ENCODE measurements at places on chromosomes 2 and 18. TPM values are rescaled to one million over a fixed set of nuclear protein-coding genes. Genes with fewer than 3 reads are reported as not detected.

- H3K36me3 ChIP-seq, result no peaks in the 10 kb centered on the region
- DNase-seq, result peak; percentile 12
- no peak overlapping the region for H3K4me3 ChIP-seq
- H3K27me3 ChIP-seq, result 0 out of 2 replicates have a peak, but pooled peaks cover 5% of the 10 kb centered on the region
Observed at GRCh38 chr2:81901017-81901416, 1596.5 kb upstream of the LRRTM1 start.

DNA sequence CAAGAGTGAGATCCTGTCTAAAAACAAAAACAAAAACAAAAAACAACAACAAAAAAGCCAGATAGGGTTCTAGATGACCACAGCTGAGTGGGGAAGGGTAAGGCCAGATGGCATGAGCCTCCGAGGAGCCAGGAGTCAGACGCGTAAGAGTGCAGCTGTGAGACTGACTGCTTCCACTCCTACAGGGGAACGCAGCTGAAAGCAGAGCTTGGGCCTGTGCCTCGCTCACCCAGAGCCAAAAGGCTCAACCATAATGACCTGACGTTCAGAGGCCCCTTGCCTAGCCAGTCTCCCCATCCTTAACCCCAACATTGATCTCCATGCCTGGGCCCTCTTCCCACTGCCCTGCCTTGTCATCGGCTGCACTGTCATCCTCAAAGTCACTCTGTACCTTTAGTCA, 26.5 kb upstream of the NCL start:
- no peaks in the 10 kb centered on the region for H3K4me1 ChIP-seq
- no peak overlapping the region for H3K27ac ChIP-seq
- DNase-seq, result no peak
- no peaks in the 10 kb centered on the region for H3K27me3 ChIP-seq
- H3K36me3 ChIP-seq, result no peaks in the 10 kb centered on the region
- no peak overlapping the region for H3K4me3 ChIP-seq

DNA sequence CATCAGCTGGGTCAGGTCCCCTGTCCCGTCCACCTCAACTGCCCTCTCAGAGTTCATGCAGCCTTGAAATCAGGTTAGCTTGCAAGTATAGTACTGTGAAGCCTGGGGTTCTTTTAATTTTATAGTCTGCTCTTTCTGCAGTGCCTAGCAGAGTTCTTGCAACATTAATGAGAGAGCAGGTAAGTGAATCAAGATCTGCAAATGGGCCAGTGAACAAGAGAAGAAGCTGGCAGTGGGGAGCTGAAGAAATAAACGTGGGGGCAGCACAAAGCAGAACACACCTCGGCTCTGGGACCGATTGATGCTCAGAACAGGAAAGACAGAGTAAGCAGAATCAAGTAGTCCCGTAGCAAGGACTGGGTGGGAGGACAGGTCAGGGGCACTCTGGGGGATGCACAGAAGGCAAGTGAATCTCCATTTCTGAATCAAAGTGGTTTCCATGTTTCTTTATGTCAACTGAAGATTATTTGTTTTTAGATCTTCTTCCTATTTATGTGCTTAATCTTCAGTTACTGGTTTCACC, 675.5 kb downstream of the RNF144A start:
- H3K36me3 ChIP-seq, result no peaks in the 10 kb centered on the region
- no peak overlapping the region for H3K27ac ChIP-seq
- DNase-seq, result no peak
- H3K4me3 ChIP-seq, result no peak overlapping the region

- H3K4me1 ChIP-seq, result peaks cover 5% of the 10 kb centered on the region
- peak; percentile 77 for DNase-seq
- no peaks in the 10 kb centered on the region for H3K27me3 ChIP-seq
- H3K36me3 ChIP-seq, result no peaks in the 10 kb centered on the region
- no peak overlapping the region for H3K27ac ChIP-seq
Observed at GRCh38 chr2:86807468-86808275, 17.0 kb upstream of the CD8A start.

DNA sequence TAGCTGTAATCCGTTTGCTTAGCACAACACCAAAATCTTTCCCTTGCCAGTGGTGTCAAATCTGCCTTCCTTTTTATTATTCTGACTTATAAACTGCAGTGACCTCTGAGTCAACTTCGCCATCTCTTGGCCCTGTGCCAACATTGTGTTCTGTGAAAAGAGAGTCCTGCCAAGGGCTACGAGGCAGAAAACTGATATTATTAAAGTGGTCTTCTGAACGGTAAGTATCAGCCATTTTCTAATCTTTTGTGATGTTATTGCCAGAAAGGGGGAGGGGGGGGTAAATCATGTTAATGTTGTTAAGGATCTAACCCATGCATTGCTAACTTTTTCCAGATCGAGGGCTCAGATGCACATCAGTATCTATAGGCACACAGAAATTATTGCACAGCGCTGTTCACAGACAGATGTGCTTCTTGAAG, 121.5 kb upstream of the LTBP1 start:
- peaks cover 13% of the 10 kb centered on the region for H3K4me1 ChIP-seq
- H3K36me3 ChIP-seq, result no peaks in the 10 kb centered on the region
- 0 out of 2 replicates have a peak overlapping the region, but pooled peaks have one; percentile 1 for H3K4me3 ChIP-seq
- H3K27me3 ChIP-seq, result no peaks in the 10 kb centered on the region
- peak; percentile 74 for DNase-seq
- no peak overlapping the region for H3K27ac ChIP-seq

GRCh38 chr18:13217971-13218367, 591 bp upstream of the LDLRAD4 start:
- H3K27ac ChIP-seq, result no peak overlapping the region
- H3K36me3 ChIP-seq, result no peaks in the 10 kb centered on the region

DNA sequence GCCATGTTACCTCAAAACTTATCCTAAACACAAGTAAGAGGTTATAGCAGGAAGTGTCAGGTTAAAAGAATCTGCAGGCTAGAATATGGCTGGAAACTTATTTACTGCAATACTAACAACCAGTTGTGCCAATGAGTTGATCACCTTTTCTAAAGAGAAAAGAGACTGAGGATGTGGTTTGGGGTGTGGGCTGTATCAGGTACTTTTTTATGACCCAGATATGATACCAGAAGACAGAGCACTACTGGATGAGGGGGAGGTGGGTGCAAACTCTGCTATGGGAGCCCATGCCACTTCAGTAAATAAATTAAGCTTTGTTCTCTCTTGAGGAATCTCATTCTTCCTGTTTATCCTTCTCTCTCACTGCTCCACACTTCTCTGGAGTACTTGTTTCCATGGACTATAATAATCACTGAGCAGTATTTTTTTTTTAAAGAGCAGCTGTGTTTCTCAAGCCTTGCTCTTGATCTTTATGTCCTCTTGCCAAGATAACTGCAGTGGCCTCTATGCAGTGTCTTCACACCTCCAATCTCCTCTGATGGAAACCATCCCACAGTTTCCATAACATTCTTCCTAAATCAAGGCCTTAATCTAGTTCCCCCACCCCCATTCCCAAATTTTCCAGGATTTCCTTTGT, 51.2 kb upstream of the NOSTRIN start:
- peaks cover 4% of the 10 kb centered on the region for H3K4me1 ChIP-seq
- H3K27ac ChIP-seq, result no peak overlapping the region
- no peaks in the 10 kb centered on the region for H3K36me3 ChIP-seq
- H3K27me3 ChIP-seq, result no peaks in the 10 kb centered on the region
- H3K4me3 ChIP-seq, result no peak overlapping the region
- no peak for DNase-seq

- no peak overlapping the region for H3K27ac ChIP-seq
- DNase-seq, result no peak
- no peaks in the 10 kb centered on the region for H3K27me3 ChIP-seq
- no peaks in the 10 kb centered on the region for H3K36me3 ChIP-seq
- H3K4me3 ChIP-seq, result no peak overlapping the region
- no peaks in the 10 kb centered on the region for H3K4me1 ChIP-seq
Observed at GRCh38 chr2:55809875-55810621, 113.5 kb downstream of the EFEMP1 start.

DNA sequence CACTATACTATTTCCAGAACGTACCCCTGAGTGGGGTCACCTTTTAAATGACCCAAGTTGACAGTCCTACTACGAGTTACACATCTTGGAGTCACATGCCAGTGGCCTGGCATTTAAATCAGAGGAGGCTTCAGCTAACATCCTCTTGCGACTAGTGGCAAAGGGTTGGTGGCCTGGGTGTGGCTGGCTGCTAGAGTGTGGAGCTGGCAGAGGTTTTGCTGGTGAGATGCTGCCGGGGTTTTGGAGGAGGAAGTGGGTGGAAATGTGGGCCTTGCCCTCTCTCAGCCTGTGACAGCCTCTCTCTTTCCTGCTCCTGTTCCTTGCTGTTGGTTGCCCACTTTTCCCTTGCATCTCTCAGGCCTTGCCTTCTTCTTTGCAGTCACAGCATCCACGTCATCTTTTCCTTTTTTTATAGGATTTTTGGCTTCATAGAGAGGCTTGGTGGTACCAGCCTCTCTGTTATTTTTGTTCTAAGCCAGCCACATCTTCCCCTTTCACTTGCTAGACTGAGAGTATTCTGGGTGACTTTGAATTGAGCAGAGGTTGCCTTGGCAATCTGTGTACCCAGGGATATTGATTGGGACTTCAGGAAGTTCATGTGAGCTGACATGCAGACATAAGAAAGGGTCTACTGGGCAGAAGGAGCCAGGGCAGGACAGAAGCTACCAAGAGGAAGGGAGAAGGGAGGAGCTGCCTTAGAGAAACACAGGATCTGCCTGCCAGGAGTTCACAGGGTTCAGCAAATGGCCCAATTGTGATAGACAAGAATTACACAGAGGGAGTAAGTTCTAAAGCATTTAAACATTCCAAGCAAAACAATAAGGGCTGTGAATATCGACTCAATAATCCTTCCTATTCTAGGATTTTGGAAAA, 55.4 kb downstream of the CDC42EP3 start:
- no peaks in the 10 kb centered on the region for H3K27me3 ChIP-seq
- no peak overlapping the region for H3K27ac ChIP-seq
- H3K4me3 ChIP-seq, result no peak overlapping the region
- DNase-seq, result no peak
- H3K4me1 ChIP-seq, result peaks cover 10% of the 10 kb centered on the region

GRCh38 chr18:49920731-49921130, 107.4 kb upstream of the ACAA2 start:
- no peaks in the 10 kb centered on the region for H3K27me3 ChIP-seq
- no peak overlapping the region for H3K4me3 ChIP-seq
- DNase-seq, result no peak
- H3K36me3 ChIP-seq, result no peaks in the 10 kb centered on the region
- H3K4me1 ChIP-seq, result no peaks in the 10 kb centered on the region
- no peak overlapping the region for H3K27ac ChIP-seq

- no peak overlapping the region for H3K4me3 ChIP-seq
- no peak overlapping the region for H3K27ac ChIP-seq
- no peak for DNase-seq
- no peaks in the 10 kb centered on the region for H3K4me1 ChIP-seq
Observed at GRCh38 chr18:56532176-56532840, 106.1 kb downstream of the TXNL1 start.

DNA sequence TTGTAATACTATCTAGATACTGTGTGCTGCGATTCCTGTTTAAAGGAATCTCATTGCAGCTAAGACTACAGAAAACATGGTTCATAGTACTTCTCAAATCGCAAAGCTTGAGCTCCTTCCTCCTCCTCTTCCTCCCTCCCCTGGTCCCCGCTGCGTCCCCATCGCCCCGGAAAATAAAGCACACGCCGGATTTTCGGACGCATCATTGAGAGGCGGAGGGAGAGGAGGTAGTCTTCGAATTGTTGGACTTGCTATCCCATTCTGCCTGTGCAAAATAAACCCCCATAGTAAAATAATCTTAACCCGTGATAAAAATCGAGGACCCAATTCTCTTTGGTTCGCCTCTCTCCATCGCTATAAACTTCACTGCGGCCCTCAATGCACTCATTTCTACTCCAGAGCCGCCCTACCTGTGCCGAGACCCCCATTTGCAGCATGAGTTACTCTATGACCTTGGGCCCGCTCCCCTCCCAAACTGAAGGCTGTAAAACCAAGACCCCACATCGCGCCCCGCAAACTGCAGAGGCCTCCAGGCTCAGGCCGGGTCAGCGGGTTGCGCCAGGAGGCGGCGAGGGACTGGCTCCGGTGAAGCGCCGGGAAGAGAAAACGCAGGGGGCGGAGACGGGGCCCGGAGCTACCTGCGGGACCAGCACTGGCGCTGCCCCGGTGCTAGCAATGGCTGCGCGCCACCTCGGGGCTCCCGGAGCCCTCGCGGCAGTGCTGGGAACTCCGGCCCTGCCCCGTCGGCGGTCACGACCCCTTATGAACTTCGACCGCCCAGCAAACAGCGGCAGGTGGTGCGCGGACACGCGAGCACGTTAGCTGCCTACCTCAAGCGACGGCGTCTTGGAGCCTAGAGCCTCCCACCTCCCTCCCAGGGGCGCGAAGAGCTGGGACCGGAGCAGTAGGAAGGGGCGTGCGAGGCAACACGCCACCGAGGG, 649 bp downstream of the ESCO1 start:
- H3K4me3 ChIP-seq, result peak overlapping the region; percentile 87
- DNase-seq, result no peak
- no peaks in the 10 kb centered on the region for H3K4me1 ChIP-seq
- no peaks in the 10 kb centered on the region for H3K27me3 ChIP-seq
- no peaks in the 10 kb centered on the region for H3K36me3 ChIP-seq

GRCh38 chr2:75632813-75633212, 13.8 kb upstream of the MRPL19 start:
- peaks cover 4% of the 10 kb centered on the region for H3K27me3 ChIP-seq
- no peak overlapping the region for H3K27ac ChIP-seq
- no peak overlapping the region for H3K4me3 ChIP-seq
- H3K4me1 ChIP-seq, result no peaks in the 10 kb centered on the region
- no peak for DNase-seq

GRCh38 chr2:138744713-138745112, 35.5 kb downstream of the NXPH2 start:
- H3K4me3 ChIP-seq, result no peak overlapping the region
- peak overlapping the region; percentile 63 for H3K27ac ChIP-seq
- H3K36me3 ChIP-seq, result no peaks in the 10 kb centered on the region
- DNase-seq, result peak; percentile 93
- peaks cover 23% of the 10 kb centered on the region for H3K4me1 ChIP-seq

The SH3RF3 gene
- total RNA-seq, result 0.30 TPM

The DSG1 gene
- not detected for total RNA-seq

The TMEM214 gene
- 38.0 TPM for total RNA-seq

The SP140 gene
- total RNA-seq, result 0.12 TPM

The CRACDL gene
- total RNA-seq, result not detected

The ALMS1 gene
- 72.8 TPM for total RNA-seq
